ENCODE measurements at places on chromosomes 6 and 20.

GRCh38 chr20:43731927-43732326 is 5.1 kb upstream of the GTSF1L start:
- DNase-seq: no peak

- DNase-seq: no peak
Observed at GRCh38 chr6:8276148-8276547, 159.2 kb downstream of the SLC35B3 start.

- DNase-seq: no peak
Observed at GRCh38 chr6:20061952-20062351, 150.3 kb downstream of the MBOAT1 start.

- peak; percentile 18 for DNase-seq
Observed at GRCh38 chr20:10322073-10323012, 103.7 kb downstream of the SNAP25 start.

GRCh38 chr6:7446619-7447325 is 57.2 kb downstream of the RIOK1 start:
- DNase-seq: no peak

GRCh38 chr6:64904616-64905015 is 802.4 kb downstream of the EYS start:
- peak; percentile 65 for DNase-seq

DNA sequence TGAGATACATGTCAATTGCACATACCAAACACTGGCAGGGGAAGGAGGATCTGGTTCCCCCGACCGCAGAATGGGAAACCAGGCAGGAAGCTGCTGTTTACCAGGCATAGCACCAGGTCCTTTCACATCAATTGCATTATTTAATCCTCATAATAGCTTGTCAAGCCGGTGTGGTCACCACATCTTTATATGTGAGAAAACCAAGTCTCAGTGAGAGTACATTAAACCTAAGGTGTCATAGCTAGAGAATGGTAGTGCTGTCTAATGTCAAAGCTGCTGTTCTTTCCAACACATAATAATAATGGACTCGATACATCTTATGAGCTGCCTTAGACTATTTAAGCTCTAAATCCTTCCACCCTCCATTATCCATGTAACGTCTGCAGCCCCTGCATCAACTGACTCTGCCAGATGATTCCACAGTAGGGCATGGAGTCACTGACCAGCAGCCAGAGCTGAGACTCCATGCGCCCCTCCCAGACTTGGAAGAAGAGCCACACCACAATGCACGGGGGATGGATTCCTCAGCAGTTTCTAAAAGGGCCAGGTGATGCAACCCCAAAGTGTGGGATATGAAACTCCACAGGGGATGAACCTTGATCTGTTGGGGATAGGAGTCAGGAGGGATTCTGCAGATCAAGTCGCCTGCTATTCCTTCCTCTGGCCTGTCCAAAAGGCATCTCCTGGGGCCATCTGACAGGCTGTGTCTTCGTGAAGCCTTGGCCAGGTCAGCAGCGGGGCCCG is 71.8 kb downstream of the GPR6 start:
- no peak for DNase-seq

GRCh38 chr6:132484680-132485018 is 28.3 kb downstream of the STX7 start:
- no peak for DNase-seq

DNA sequence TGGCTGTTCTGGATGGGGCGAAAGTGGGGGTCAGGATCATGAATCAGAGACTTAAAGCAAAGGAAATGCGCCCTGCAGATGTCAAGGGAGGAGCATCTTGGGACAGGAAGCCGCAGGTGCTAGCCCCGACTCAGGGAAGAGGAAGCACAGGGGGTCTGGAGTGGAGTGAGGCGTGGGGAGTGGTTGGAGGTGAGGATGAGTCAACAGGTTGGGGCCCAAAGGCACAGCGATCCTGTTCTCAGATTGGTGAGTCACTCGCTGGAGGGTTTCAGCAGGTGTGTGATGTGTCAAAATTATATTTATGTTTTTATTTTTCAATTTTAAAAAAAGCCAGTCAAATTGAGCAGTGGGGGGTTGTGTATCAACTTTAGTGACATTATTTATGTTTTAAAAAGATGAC is 19.0 kb downstream of the PACSIN1 start:
- no peak for DNase-seq

- no peak for DNase-seq
Observed at GRCh38 chr6:24440897-24441598, 38.3 kb downstream of the MRS2 start.

DNA sequence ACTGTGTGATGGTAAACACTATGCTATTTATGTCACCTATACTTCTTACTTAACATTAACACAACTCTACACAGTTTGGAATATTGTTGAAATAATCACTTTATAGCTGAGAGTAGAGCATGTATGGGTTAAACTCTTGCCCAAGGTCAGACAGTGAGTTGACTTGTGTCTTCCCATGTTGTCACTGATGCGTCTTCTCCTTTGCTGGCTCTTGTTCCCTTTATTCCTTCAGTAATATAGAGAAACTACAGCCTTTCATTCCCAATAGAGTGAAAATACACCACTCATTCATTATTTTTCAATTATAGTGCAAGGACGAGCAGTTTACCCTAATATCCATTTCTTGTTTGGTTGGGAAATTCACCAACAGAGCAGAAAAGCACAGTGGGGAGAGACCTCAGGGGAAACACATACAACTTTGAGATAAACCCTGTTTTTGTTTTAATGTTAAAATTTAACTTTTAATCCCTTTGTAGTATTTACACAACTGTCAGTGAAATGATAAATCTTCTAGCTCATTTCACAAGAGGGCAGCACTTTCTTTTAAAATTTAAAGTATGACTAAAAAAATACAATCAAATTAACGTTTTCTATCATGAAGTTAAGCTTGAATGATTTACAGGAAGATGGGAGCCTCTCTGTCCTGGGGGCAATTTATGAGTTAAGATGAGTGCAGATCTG is 363.0 kb downstream of the UTRN start:
- no peak for DNase-seq

Measured in dermis blood vessel endothelial cell (primary cell).